ENCODE measurements at places on chromosomes 6 and 20. TPM values are rescaled to one million over a fixed set of nuclear protein-coding genes. Genes with fewer than 3 reads are reported as not detected.

DNA sequence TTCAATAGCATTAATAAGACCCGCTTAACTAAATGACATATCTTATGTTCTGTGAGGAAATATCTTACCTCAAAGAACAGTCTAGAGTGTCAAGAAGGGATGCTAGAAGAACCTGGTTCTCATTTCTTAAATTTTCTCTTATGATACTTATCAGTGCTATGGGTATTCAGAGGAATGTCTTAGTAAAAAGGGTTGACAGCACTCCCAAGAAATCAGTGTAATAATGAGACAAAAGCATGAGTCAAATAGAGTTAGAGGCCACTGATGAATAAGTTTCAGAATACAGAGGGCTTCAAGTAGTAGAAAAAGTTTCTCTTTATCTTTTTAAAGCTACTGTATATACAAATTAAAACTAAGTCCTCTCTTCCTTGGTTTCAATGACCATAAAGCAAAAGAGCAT, 242.8 kb downstream of the GJA1 start:
- no peak for DNase-seq

- no peak for DNase-seq
Measured at GRCh38 chr6:141463237-141463977, 669.3 kb upstream of the GJE1 start.

DNA sequence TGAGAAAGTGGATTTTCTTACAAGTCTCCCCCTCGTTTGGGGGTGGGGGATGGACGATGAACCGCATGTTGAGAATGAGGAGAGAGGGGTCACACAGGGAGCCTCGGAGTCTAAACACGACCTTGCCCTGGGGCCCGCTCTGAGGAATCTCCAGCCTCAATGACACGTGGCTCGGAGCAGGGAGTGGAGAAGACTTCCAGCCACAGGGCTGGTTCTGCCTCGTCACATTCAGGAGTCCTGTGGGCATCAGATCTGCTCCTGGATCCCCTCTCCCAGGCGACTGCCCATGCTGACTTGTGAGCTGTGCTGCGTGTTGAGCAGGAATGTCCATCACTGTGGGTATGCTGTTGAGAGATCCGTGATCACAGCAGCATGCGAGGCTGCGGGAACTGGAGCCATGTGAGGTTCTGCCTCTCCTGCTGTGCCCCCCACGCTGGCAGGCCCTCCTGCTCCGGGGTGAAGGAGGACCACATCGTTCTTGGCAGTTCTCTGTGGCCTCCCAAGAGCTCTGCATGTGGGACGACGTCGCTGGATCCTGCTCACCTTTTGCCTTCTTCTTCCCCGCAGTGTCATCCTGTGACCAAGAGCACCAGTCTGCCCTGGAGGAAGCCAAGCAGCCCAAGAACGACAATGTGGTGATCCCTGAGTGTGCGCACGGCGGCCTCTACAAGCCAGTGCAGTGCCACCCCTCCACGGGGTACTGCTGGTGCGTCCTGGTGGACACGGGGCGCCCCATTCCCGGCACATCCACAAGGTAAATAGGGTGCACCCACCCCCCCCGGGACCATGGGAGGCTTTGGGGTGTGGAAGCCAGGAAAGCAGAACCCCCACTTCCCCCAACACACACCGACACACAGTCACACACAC, 157.5 kb downstream of the SMOC2 start:
- DNase-seq = no peak

DNA sequence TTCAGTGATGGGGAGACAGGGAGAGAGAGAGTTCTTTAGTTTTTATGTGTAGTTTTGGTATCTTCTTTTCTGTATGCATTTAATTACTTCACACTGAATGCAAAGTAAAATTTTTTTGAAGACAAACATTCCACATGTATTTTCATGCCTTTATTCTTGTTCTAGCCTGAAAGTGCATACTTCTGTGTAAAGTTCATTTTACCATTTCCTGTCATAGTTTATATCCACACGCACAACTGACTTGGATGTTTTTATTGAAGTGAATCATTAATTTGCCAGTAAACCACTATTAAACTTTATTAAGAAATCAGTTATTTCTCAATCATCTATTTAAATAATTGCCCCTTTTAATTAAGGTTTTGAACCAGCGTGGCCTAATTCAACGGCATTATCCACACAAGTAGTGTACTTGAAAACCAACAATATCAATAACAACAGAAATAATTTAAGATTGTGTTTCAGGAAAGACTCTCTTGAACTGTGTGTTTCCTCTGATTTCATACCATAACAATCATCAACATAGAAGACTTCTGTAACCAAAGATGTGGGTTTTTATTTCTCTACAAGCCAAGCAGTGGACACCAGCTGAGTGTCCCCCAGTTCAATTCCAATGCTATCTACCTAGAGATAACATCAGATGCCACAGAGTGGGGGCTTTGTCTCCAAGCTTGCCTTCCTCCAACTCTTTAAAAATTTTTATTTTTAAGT, 512.7 kb upstream of the JAG1 start:
- DNase-seq = peak; percentile 81

Gene LPA
- total RNA-seq = not detected

Data from mammary epithelial cell (primary cell).